Bladder microvascular endothelial cell (primary cell): ENCODE measurements at places on chromosomes 7 and 10. TPM values are rescaled to one million over a fixed set of nuclear protein-coding genes. Genes with fewer than 3 reads are reported as not detected.

Gene ENO4
- total RNA-seq, result not detected in 2 replicates

Gene NIPSNAP2
- total RNA-seq, result 23.5 and 35.2 TPM in 2 replicates

Gene FAM180A
- 0.06 and 0.16 TPM in 2 replicates for total RNA-seq

Gene IL15RA
- total RNA-seq, result 6.8 and 10.8 TPM in 2 replicates

Gene ANKRD2
- 0.44 and 0.49 TPM in 2 replicates for total RNA-seq

Gene C10orf143
- 0.16 and 0.25 TPM in 2 replicates for total RNA-seq

Gene ADRA2A
- total RNA-seq, result 0.06 and 0.16 TPM in 2 replicates

Gene SORBS1
- 0.44 and 0.97 TPM in 2 replicates for total RNA-seq

Gene HGF
- total RNA-seq, result 0.82 and 1.6 TPM in 2 replicates

Gene FAM241B
- total RNA-seq, result 0.88 TPM in 1 of 2 replicates, not detected in the other

Gene TUBB8
- total RNA-seq, result not detected in 2 replicates

Gene GHRHR
- total RNA-seq, result not detected in 2 replicates

Gene FOXL3
- total RNA-seq, result not detected in 2 replicates

Gene GDF2
- not detected in 2 replicates for total RNA-seq

Gene GRID2IP
- under 0.01 TPM in 1 of 2 replicates, not detected in the other for total RNA-seq

Gene ERVW-1
- total RNA-seq, result not detected in 2 replicates

Gene RTKN2
- total RNA-seq, result 0.16 and 0.25 TPM in 2 replicates

Gene RELN
- 8.1 and 899 TPM in 2 replicates for total RNA-seq

Gene MPP7
- 0.32 and 10.6 TPM in 2 replicates for total RNA-seq

Gene RBM20
- total RNA-seq, result 4.0 TPM in 1 of 2 replicates, not detected in the other

Gene NUP205
- total RNA-seq, result 36.8 and 58.2 TPM in 2 replicates

Gene BMPR1A
- 0.16 and 0.19 TPM in 2 replicates for total RNA-seq
